Osteoblast (primary cell): ENCODE measurements at places on chromosomes 12 and 14. TPM values are rescaled to one million over a fixed set of nuclear protein-coding genes. Genes with fewer than 3 reads are reported as not detected.

TSPAN9 gene
- total RNA-seq, result 12.1 and 13.0 TPM in 2 replicates

C12orf54 gene
- total RNA-seq, result not detected in 2 replicates

TNFAIP2 gene
- total RNA-seq, result 41.3 and 60.1 TPM in 2 replicates

GRCh38 chr12:69054343-69055056, 121.5 kb upstream of the CPM start:
- no peak for DNase-seq

GRCh38 chr14:33567023-33567728, 383.7 kb downstream of the EGLN3 start:
- no peak for DNase-seq
